ENCODE measurements at places on chromosomes 2 and 18.
A peak's percentile ranks its signal among the peaks of the same experiment; 100 is the strongest.

GRCh38 chr2:133568598-133568997 lies 335 bp upstream of the NCKAP5 start:
- no peak for DNase-seq

GRCh38 chr2:144083211-144083610 lies 436.7 kb downstream of the ZEB2 start:
- peak; percentile 65 for DNase-seq

DNA sequence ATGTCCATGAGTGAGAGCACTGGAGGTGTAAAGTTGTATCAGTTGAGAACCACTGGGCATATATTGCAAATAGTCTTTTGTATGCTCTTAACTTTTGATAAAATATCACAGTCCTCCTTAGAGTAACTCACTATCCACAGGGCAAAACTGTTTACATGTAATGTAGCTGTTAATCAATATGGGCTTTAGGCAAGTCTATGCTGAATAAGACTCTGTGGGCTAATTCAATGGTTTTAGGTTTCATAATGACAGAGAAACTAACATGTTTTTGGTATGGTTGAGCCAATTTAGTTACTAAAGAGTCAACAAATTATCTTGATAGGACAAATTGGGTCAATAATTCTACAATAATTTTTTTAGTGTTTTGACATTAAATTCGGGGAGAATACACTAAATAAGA lies 1134.9 kb upstream of the FAM98A start:
- no peak for DNase-seq

DNA sequence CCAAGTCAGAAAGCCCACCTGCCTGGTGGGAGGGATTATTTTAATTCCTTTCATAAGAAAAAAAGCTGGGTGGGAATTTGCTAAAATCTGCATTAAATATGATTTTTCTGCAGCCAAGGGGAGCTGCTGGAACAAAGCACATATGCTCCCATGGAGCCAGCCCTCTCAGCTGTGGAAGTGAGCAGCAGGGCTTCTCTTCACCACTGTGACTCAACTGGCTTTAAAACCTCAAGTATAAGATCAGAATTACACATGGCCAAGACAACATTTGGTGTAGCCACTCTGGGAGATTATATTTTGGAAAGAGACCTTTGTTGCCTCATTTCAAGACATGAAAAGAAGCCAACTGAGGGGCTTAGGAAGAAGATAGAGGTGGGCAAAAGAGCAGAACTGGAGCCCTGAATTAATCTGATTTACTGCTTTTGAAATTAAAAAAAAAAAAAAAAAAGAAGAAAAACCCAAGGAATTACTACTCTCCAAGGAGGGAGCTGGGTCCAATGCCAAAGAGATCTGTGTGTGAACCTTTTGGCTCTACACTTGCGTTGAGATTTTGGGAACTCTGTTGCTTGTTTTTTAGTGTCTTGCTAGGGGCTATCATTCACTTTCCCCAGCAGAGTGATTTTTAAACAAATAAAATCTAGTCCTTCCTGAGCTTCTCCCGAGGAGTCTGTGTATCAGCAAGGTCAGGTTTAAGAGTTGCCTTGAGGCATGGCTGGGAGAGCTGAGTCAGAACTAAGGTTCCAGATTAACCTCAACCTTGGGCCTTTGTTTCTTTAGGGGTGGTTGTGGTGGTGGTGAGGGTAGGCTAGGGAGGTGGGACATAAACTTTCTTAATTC lies 6.0 kb downstream of the LHCGR start:
- DNase-seq = no peak

- DNase-seq = no peak
These were observed 648.2 kb downstream of the STK39 start for GRCh38 chr2:167599219-167599618.
